Stimulated activated CD4-positive, alpha-beta T cell treated with anti-CD3 and anti-CD28 coated beads, Interleukin-4, amount 100 ng/mL, for 48 hours (primary cell): ENCODE measurements at places on chromosomes 3 and 15.

GRCh38 chr15:64699751-64700388 lies 75.5 kb downstream of the RBPMS2 start:
- no peak for DNase-seq

DNA sequence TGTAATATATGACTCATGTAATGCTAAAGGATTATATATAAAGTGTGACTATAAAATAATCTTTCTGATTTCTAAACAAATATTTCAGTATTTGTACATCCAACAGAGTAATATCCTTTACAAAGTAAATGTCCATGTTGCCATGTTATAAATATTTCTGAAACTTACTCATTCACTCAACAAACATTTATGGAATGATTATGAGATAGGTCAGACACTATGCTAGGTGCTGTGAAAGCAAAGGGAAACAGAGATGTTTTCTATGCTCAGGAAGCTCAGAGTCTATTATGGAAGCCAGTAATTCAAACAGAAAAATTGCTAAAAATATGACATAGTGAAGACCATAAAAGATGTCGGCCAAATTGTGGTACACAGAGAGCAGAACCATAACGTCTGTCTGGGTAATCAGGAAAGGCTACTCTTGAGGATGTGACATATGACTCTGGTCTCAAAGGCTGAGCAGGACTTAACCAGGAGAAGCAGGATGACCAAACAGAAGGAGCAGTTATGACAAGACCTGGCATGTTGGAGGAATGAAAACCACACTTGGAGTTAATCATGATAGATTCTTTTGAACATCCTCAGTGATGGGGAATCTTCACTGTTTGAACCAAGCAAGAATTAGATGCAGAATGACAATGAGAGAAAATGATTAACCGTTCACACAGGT lies 39.0 kb upstream of the MYO5C start:
- DNase-seq: no peak

- DNase-seq: no peak
Observed at GRCh38 chr3:96294143-96294542, 520.3 kb upstream of the EPHA6 start.

- no peak for DNase-seq
Observed at GRCh38 chr3:6733699-6734394, 127.1 kb upstream of the GRM7 start.

- DNase-seq: no peak
Observed at GRCh38 chr15:26565542-26565941, 207.3 kb downstream of the GABRB3 start.

- no peak for DNase-seq
Observed at GRCh38 chr15:76575274-76575673, 238.7 kb downstream of the ISL2 start.

- no peak for DNase-seq
Observed at GRCh38 chr3:74302969-74303368, 311.5 kb downstream of the CNTN3 start.

- DNase-seq: no peak
Observed at GRCh38 chr15:28935316-28935715, 49.5 kb downstream of the APBA2 start.

- DNase-seq: no peak
Observed at GRCh38 chr3:48370333-48370713, 1.7 kb upstream of the FBXW12 start.

DNA sequence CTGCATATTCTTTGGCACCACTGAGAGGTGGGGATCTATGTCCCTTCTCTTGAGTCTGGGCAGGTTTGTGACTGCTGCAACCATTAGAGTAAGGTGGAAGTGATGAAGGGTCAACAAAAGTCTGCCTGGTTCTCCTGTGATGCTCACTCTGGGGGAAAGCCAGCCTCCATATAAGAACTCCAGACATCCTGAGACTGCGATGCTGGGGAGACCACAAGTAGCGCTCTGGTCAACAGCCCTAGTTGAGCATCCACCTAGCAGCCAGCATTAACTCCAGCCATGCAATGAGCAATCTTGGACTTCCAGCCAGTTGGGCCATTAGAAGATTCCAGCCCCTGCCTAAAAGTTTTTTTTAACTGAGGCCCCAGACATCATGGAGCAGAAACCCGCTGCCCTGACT lies 62.8 kb downstream of the SCN11A start:
- DNase-seq: no peak
